ENCODE measurements at places on chromosomes 4 and X.

DNA sequence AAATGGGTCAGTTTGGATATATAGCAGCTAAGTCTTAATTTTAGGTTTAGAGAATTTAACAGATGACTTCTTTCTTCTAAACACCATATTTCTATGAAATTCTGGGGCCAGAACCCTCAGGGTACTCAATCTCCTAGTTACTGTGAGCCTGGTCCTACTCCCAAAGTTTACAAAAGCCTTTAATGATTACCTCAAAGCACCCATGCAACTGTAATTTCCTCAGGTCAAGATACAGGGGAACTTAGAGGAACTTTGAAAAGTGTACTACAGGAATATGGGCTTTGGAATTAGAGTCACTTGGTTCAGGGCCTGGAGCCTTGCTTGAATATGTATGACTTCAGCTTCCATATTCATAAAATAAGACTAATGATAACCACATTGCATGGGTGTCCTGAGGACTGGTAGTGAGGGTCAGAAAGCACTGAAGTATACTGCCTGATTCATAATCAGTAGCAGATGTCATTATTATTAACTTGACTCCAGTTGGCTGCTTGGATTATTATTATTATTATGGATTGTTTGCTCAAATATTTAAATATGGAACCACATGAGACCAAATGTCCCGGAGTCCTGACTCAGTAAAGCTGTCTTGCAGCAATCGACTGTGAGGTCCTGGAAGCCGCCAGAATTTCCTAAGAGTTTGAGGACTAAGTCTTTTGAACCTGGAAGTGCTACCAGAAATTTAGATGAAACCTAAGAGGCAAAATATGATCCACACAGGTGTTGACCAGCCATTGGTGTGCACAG is 2.0 kb upstream of the ADH7 start:
- DNase-seq, result no peak

DNA sequence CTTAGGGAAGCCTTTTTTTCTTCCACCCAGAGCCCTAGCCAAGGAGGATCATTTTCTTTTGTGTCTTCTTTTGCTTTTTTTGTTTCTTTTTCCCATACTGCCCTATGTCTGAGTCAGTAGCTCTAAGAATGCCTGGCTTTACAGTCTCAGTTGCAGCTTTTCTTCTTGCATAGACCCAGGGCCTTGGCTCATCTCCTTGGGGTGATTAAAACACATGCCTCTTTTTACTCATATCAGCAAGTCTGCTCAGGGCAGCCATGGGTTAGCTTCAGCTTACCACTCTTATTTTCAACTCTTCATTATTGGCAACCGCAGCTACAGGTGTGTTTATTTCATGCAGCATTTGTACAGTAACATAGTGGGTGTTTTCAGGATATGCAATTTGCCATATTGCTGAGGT is 196.5 kb downstream of the STK32B start:
- DNase-seq, result no peak

- DNase-seq, result no peak
These were observed 19.6 kb upstream of the NSUN7 start for GRCh38 chr4:40730091-40730679.

GRCh38 chrX:143757887-143758286 is 37.3 kb upstream of the SPANXN2 start:
- DNase-seq, result no peak

DNA sequence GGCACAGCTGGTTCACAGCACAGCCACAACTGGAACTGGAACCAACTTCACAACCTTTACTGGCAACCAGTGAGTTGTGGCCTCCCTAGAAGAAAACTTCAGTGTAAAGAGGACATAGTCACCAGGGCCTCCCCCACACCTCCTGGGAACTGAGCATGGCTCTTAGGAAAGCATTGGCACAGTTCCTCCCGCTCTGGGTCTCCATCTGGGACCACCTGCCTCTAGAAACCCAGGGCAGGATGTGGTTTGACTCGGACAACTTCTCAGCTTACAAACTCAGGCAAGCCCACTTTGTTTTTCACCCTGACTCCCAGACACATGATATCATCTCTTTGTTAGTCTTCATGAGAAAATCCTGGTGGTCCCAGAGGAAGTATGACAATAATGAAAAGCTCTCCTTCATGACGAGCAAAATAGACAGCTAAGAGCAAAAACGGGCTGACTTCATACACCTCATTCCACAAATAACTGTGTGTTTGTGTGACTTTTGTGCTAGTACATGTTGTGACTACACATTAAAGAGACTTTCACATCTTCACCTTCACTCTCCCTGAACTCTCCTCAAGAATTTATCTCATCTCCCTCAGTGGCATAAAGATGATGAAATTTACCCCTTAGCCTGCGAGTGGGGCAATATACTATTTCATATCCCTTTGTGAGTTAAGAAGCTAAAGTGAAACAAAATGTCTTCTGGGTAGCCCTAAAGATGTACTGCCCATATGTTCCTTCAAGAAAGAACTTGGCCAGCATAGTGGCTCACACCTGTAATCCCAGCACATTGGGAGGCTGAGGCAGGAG is 75.4 kb downstream of the SH3KBP1 start:
- DNase-seq, result no peak

DNA sequence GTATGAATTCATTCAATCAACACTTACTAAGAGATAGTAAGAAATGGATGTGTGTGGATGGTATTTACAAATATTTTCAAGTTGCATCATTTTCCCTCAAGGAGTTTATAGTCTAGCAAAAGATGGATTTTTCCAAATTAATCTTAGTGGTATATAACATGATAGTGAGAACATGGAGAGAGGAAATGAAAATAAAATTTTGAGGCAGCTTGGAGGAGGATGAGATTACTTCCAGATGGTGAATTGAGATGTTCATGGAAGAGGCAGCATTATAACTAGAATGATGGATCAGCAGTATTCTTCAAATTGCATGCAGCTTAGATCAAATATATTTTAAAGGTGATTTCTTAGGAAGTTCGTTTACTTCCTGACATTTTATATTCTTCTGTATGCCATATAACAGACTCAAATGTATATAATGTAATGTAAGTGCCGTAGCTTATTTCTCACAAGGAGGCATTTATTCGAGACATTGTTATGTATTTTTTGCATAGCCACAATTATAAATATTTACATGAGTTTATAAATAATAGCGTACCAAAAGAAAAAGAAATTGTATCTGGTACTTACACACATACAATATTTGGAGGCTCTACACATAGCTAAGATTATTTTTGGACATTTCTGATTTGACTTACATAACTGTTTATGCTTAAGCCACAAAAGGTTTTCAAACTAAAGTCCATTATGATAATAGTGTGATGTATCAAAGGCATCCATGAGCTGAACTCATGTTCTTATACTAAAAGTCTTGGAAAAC is 439.4 kb downstream of the SPRY1 start:
- DNase-seq, result no peak

Data from stimulated activated CD4-positive, alpha-beta T cell treated with anti-CD3 and anti-CD28 coated beads, Interleukin-4, amount 100 ng/mL, for 1 hour (primary cell).